A549 treated with DMSO at 1 μM for 4 hours (cell line): ENCODE measurements at places on chromosomes 12 and 14. TPM values are rescaled to one million over a fixed set of nuclear protein-coding genes. Genes with fewer than 3 reads are reported as not detected.

The SETD1B gene
- total RNA-seq: 13.3 to 17.8 TPM (median 15.8 TPM) in 5 replicates

The OTOGL gene
- 0.01 to 0.04 TPM in 2 of 5 replicates, not detected in the others for total RNA-seq

The WIF1 gene
- total RNA-seq: not detected in 5 replicates

The NFE2 gene
- total RNA-seq: 0.11 to 0.20 TPM (median 0.15 TPM) in 3 of 5 replicates, not detected in the others

The GUCY2C gene
- 0.02 to 0.06 TPM (median 0.03 TPM) in 3 of 5 replicates, not detected in the others for total RNA-seq
